ENCODE measurements at places on chromosomes 7 and 10.
A peak's percentile ranks its signal among the peaks of the same experiment; 100 is the strongest.

- DNase-seq, result no peak
Measured at GRCh38 chr7:149161241-149161848, 14.1 kb downstream of the ZNF398 start.

DNA sequence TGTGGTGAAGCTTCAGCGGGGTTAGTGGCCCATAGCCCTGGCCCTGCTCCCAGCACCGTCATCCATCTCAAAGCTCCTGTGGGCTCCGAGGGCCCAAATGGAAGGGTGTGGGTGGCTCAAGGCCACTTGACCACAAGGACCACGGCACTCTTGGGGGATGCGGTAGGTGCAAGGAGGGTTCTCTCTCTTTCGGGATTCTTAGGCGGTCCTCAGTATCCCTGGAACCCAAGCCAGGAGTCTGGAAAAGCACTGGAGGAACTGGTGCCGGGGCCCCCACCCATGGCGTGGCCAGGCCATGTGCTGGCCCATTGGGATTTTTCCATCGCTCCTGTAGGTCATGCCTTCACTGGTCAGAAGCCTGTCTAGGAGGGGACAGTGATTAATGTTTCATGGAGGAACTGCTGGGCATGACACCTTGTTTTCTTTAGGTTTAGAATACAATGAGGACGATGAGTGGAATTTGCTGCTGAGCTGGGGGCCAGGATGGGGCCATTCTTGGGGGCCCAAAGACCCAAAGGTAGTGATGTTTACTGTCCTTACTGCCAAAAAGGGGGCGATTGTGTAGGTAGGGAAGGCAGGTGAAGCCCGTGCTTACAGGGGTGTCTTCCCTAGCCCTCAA is 16.7 kb downstream of the AQP1 start:
- no peak for DNase-seq

DNA sequence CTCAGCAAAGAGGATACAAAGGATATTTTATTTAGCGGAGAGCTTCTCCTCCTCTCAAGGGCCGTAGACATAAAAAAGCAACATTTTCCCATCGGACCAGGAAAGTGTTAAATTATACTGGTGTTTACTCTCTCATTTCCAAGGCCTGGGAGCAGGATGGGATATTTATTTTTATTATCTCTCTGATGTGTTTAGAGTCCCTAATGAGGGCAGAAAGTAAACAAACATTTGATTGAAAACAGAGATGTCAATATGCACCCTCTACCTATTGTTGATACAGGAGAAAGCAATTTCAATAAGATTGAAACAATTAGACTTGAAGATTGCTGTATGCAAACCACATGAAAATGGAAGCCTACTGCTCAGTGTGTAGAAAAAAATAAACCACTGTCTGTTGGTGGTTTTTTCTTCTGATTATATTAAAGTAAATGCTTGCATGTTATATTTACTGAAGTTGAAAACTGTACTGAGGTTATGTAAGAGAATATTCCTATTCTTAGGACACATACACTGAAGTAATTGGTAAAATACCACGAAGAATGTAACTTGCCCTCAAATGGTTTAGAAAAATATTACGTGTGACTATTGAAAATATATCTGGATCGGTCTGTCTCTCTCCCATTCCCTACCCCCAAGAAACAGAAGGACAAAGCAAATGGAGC is 59.3 kb downstream of the ATXN7L1 start:
- no peak for DNase-seq

DNA sequence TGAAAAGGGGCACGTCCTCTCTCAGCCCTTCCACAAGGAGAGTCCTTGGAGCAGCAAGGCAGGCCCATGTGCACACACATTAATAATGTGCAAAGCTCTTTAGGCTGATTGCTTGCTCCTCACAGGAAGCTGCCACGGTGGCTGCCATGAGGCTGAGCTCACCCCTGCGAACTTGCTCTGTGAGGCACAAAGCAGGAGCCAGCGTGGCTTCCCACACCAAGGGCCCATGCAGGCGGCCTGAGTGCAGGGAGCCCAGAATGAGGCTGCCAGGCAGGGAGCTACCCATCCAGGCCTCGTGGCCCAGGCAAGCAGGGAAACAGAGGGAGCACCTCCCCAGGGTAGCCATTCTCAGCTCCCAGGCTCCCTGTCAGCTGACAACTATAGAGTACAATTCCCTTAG is 242.9 kb downstream of the GRID1 start:
- DNase-seq, result no peak

DNA sequence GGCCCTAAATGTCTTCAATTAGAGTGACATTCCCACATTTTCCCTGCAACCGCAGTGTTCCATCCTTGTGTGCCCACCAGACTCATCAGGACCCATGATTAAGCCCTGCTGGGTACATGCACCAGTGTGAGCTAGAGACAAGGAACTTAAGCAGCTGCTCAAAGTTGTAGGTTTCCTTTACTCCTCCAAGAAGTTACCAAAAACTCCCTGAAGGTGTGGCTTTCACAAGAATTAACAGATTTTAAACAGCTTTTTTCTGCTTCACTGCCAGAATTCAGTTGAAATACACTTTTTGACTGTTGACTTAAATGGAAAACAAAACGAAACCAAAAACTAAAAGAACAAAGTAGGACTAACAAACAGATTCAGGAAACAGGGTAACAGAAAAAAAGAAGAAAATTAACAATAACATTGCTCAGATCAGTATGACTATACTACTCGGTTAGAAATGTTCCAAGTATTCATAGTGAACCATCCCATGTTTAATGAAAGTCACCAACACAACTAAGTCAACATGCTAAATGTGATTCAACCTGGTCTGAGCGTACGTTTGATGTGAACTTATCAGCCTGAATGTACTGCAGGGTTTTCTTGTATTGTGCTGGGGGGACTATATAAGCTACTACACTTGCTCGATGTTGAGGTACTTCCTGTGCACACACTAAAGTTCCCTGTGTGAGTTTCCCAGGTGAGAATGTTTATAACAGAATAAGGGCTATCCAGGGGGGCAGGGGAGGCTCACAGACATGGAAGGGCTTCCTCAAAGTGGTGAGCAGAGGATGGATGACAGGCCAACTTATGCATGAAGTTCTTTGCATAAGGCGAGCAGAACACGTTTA is 22.2 kb downstream of the SLC37A3 start:
- no peak for DNase-seq

GRCh38 chr7:5429857-5430611 is 6.4 kb upstream of the TNRC18 start:
- DNase-seq, result peak; percentile 93

- peak; percentile 11 for DNase-seq
Measured at GRCh38 chr10:7045891-7046599, 364.8 kb downstream of the SFMBT2 start.

GRCh38 chr10:105185161-105185560 is 544.1 kb downstream of the SORCS3 start:
- no peak for DNase-seq

All from umbilical cord (tissue), 2 donors.